ENCODE measurements at places on chromosomes 4 and X.

DNA sequence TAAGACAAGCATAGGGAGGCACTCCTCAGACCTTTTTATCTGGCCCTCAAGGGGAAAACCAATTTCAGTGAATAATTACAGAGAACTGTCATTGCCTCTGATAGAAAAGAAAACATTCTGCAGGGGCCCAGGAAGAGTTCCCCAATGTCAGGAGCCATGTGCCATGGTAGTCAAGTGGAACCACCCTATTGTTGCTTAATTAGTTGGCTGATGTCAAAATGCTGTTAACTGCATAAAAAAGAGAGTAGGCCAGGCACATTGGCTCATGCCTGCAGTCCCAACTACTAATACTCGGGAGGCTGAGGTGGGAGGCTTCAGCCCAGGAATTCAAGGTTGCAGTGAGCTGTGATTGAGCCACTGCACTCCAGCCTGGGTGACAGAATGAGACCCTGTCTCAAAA, 28.6 kb upstream of the OGT start:
- no peak for DNase-seq

DNA sequence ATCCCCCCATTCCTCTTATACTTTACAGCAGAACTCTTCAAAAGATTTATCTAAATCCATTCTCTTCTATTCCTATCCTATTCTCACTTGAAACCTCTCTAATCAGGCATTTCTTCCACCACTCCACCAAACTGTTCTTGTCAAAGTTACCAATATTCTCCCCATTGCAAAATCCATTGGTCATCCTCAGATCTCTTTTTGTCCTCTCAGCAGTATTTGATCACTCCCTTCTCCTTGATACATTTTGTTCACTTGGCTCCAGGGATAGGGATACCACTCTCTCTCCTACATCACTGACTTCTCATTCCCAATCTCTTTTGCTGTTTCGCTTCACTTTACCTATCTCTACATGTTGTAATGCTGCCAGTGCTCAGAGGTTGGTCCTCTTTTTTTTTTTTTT, 2.8 kb upstream of the MTMR8 start:
- DNase-seq, result no peak

- no peak for DNase-seq
Observed at GRCh38 chr4:20532871-20533870, 167.1 kb upstream of the PACRGL start.

DNA sequence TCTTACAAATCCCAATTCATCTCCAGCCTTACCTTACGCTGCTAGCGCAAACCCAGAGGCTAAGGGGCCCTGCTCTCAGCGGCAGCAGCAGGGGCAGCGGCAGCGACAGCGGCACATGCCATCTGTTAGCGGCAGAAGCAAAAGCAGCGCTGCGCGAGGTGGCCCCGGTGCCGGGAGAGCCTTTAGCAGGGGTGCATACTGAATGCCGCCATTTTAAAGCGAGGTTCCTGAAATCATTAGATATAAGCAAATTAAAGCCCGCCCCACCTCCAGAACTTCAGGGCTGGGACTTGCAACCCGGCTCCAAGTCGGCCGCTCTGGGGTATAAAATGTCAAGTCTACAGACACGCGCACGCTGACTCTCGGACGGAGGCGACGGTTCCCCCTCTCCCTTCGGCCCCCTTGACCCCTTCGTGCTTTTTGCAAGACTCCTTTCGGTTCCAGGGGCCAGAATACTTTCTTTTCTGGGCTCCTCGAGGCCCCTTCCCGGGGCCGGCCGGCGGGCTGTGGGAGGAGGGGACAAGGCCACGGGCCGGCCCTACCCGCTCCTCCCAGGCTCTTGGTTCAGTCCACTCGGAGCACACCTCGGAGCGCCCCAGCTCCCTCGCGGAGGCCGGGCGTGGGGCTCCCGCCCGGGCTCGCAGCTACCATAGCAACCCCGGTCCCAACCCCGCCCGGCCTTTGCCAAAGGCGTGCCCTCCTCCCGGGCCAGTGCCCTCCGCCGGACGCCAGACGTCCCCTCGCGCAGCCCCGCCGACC, at the start of gene MBNL3:
Gene MBNL3, minus strand, starts transcription at position 220 of the 759 bp plus-strand sequence. CDS start 49,427 bp downstream, outside the sequence.
- DNase-seq, result no peak

DNA sequence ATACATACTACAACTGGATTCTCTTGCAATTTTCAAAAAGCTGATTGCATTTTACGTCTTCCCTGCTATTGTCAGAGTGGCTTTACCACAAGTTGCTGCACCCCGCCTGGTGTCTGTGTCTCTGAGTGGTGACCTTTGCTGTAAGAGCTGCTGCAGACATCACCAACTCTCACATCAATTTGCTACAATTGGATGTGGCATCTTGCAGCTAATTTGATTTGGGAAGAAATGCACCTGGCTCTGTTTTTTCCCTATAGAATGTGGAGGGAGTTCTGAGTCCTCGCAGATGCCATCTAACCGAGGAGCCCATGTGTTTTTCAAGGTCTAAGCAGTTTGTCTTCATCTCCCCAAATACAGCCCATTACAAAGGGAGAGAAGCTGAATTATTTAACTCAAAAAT, 73.8 kb upstream of the PHOX2B start:
- no peak for DNase-seq

- no peak for DNase-seq
Observed at GRCh38 chr4:182188622-182189021, 54.6 kb upstream of the TENM3 start.

GRCh38 chr4:154399259-154399974, 92.2 kb downstream of the DCHS2 start:
- DNase-seq, result peak; percentile 11

GRCh38 chr4:43234626-43235415, 342.3 kb downstream of the GRXCR1 start:
- DNase-seq, result no peak

DNA sequence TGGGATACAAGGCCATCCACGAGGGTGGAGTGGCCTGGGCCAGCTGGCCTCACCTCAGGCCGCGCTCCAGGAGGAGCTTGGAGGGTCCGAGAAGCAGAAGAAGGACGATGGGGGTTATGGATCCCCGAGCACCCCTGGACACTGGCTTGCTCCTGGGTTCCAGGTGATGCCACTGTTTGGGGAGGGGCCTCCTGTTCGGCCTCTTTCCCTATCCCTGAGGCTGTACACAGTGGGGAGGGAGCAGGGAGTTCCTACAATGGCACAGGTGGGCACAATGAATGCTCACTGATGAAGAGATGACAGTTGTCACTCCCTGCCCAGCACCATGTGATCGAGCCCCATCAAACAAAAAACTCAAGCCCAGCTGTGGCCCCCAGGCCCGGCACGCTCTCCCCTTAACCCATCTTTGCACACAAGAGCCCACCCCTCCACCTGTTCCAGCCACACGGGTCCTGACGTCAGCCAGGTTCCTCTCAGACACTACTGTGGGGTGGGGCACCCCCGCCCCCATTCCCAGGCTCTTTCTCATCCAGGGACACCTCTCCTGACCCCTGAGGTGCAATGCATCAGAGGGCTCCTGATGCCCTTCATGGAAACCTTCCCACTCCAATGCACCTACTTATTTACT, 70.3 kb downstream of the WFS1 start:
- no peak for DNase-seq

DNA sequence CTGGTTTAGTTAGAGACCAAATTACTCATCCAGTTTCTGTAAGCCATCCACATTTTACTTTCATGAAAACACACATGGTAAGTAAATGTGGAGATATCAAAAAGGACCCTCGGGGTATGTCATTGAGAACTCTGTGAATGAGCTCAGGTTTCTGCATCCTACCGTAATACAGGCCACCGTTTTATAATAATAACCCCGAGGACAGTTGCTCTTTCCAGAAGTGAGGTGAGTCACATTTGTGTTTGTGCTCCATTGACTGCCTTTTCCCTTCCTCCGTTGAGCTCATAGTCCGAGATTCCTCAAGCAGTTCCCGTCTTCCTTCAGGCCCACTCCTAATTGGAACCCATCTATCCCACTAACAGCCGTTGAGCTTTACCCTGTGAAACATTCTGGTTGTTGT, 95.3 kb downstream of the GRID2 start:
- no peak for DNase-seq

DNA sequence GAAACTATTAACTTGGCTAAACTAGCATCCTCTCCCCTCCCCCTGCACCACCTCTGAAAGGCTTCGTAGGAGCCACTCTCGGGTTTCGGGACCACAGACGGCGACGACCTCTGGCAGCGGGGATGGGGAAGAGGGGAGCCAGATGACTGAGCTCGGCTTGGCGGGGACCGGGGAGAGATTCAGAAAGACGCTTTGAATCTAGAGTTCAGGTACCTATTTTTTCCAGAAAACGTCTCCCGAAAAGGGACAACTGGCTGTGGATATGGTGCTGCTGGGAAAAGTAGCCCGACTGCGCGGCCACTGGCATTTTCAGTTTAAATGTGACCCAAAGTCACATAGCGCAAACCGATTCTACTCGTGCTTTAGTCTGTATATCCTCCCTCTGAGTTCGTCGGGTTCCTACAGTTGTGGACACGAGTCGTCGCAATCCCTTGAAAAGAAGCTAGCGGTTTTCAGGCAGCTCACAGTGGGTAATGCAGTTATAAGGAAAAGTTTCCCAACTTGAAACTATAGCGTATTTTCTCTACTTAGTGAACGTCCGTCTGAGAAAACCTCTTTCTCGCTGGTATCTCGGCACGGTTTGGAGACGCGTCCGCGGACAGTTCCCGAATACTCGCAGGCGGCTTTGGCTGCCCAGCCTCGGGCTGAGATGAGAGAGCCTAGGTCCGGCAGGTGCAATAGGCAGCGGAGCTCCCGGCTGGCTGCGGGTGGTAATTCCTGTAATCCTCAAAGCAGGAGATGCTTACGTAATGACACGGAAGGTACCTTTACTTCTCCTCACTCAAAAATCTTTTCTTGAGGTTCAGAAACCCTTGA, 1.3 kb downstream of the PARM1 start:
- DNase-seq, result no peak

DNA sequence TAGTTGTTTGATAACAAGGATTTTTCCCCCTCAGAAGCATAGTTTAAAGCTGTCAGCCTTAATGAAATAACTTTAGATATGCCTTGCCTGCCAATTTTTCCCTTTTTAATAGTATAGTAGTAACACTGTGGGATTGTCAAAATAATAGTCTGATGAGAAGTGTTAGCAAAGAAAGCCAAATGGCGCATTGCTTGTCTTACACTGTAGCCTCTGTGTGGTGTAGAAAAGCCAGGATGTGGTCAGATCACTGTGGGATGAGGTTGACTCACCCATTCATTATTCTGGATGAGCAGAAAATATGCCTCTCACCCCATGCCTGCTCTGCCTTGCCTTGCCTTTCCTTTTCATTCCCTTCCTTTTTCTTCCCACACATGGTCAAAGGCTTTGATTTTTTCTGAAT, 257.8 kb upstream of the NRK start:
- peak; percentile 48 for DNase-seq

DNA sequence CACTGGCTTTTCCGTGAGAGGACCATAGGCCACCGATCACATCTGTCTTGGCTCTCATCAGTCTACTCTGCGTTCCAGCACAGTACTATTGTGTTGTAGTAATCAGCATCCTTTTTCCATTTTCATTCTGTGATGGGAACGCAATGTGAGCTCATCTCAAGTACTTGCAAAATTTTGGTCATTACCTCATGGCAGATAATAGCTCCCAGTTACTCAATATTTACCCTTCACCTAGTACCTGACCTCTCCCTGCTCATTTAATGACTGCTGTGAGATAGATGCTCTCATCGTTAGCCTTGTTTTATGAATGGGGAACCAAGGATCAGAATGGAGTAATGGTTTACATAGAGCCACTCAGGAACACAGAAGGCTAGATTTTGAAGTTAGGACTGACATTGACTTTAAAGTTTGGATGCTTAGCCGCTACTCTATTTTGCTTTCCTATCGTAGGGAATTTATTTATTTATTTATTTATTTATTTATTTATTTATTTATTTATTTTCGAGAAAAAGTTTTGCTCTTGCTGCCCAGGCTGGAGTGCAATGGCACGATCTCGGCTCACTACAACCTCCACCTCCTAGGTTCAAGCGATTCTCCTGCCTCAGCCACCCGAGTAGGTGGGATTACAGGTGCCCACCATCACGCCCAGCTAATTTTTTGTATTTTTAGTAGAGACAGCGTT, 6.5 kb upstream of the GPR101 start:
- DNase-seq, result no peak

DNA sequence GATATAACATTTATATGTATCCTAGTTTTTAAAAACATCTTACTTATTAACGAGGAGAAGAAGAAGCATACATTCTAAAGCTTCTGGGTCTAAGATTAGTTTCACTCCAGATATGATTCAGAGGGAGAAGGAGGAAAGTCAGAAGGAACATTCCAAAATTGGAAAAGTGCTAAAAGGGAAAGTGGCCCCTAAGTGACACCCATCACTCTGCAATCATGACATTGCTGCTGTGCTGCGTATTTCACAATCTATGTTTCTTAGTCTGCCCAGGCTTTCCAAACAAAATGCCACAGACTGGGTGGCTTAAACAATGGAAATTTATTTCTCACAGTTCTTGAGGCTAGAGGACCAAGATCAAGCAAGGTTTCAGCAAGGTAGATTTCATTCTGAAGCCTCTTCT, 72.5 kb upstream of the ATOH1 start:
- no peak for DNase-seq

DNA sequence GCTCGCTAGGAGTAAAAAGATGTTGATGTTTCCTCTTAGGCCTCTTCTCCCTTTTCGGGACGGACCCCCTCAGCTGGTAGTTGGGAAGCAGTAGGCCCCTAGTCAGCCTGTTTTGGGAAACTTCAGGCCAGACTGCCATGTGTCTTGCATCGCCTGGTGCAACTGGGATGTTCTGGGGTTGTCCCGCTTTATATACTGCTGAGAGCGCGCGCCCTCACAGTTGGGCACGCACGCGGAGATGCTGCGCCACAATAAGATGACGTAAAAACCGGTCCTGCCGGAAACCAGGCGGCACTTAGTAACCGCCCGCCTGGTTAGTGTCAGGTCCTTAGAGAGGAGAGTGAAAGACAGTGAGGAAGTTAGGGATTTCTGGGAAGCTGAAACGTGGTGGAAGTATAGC, 231.3 kb upstream of the CT83 start:
- DNase-seq, result no peak

GRCh38 chr4:11469650-11470437, 41.1 kb upstream of the HS3ST1 start:
- no peak for DNase-seq

GRCh38 chr4:1318046-1318375, 28.3 kb downstream of the MAEA start:
- no peak for DNase-seq

DNA sequence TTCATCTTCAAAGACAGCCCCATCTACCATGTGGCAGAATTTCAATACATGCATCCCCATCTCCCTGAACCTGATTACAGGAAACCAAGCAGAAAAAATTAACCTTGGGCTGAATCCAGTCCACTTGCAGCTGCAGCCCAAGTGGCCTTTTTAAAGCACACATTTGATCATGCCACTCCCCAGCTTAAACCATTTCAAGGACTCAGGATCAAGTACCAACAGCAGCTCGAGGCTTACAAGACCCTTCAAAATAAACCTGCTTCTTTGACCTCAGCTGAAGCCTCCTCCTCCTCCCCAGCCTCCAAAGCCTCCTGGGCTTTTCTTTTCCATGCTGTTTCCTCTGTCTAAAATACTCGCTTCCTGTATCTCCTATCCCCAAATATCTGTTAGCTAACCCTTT, 50.7 kb upstream of the KIT start:
- no peak for DNase-seq

DNA sequence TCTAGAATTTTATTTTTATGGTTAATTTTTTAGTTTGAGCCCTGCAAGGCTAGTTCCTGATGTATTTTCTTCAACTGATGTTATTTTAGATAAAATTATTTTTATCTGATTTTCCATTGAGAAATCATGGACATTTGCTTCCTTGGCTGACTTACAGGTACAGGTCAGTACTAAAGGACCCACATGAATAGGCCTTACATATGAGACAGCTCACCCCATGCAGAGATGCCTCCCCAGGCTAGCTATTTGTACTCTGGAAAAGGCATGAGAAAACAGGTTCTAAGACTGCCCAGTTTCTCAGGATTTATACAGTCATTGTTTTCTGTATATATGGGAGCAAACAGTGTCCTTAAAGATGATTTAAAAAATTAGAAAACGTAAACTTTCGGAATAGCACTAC, 255.5 kb downstream of the BMPR1B start:
- DNase-seq, result no peak

All from retinal pigment epithelial cell (primary cell).